ENCODE measurements at places on chromosomes 2 and 18.

DNA sequence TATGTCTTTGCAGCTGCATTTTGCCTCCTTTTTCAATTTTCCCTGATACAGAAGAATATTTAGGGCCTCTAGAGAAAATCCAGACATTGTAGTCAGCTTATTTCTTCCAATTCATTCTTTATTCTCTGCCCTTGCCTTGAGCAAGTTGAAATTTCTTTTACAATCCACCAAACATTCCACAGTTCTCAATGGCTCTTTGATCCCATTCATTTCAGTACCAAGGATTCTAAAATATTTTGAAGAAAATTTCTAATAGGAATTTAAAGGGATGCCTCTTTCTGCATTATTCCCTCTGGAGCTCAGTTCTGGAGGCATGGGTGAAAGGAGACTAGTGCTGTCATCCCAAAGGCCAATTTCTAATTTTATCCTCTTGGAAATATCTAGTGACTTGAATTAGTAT, 61.2 kb downstream of the COL5A2 start:
- no peak for DNase-seq

- no peak for DNase-seq
These were observed 31.3 kb downstream of the CIB4 start for GRCh38 chr2:26609839-26610277.

DNA sequence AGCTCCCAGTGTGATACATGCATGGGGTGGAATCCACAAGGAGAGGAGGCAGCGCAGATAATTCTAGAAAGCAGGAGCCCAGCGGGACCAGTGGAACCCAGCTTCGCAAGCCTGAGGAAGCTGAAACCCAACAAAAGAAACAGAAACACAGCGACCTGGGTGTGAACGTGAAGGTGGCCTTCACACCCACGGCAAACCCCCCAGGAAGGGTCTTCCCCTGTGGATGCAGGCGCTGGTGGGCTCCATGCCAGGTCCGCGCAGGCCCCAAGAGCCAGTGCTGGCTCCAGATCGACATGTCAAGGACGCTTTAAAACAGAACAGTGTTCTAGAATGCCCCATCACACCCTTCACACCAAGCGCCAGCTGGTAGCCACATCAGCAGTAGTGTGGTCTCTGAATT, 22.1 kb downstream of the KIF1A start:
- no peak for DNase-seq

DNA sequence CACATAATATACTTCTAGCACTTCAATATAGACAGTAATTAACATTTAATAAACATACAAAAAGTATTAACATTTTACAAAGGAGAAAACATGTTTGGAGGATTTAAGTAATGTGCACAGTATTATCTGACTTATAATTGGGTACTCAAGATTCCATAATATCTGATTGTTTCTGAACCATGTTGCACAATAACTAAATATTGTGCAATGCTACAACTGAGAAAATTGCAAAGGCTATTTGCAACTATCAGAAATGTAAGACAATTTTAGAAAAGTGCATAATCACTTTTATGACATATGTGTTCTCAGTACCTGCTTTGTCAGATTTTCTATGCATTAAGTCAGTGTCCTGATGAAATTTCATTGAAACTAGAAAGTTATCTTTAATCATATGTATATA, 934.6 kb downstream of the SOCS6 start:
- DNase-seq = no peak

GRCh38 chr2:89845532-89845931, 1154.1 kb downstream of the RPIA start:
- DNase-seq = no peak

DNA sequence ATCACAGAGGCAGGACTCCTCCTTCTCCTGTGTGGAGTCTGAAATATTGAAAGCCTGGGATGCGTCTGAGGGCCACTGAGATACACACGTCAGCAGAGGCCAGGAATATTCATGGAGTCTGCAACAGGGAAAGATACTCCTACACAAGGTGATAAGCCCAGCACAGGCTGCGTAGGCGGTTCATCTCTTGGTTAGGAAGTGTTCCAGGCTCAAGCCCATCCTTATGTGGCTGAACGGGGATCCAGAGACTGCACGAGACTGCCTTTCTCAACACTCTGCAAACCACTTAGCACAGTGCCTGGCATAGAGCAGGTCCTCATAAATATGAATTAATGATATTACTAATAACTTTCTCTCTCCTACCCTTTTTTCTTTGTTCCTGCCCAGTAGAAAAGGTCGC, 29.2 kb upstream of the AGPS start:
- no peak for DNase-seq

DNA sequence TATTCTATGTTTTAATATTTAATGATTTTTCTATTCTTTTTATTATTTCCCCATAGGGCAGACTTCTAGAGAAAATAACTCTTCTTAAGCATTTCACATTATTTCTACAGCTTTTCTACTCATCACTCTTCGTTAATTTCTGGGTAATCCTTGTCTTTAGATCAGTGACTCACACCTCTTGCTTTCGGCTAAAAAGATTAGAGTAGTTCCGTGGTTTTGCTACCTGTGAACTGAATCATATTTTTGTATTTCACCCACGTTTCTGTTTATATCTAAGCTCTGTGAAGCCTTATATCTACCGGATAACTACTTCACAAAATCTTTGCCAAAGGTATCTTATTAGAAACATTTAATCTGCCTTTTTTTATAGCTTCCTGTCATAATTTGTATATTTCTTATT, 685.5 kb upstream of the FSHR start:
- DNase-seq = no peak

- no peak for DNase-seq
These were observed 87.9 kb upstream of the GCFC2 start for GRCh38 chr2:75798569-75798968.

- DNase-seq = peak; percentile 59
These were observed 559 bp downstream of the MYL12A start for GRCh38 chr18:3248062-3248657.

- DNase-seq = no peak
These were observed 369.9 kb downstream of the CLIP4 start for GRCh38 chr2:29485117-29485516.

DNA sequence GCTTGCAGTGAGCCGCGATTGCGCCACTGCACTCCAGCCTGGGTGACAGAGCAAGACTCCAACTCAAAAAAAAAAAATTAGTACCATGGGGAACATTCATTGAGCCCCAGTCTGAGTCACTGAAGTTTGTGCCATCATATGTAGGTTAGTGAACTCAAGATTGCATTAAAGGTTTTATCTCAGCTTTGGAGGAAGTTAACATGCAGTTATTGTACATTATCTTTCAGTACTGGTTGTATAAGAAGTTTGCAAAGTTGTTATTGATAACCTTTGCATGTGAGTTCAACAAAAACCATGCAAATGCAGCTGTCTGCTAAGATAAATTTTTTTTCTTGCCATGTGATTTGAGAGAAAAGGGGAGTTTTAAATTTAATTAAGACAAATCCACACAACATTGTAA, 95.7 kb downstream of the MEIS1 start:
- DNase-seq = no peak

DNA sequence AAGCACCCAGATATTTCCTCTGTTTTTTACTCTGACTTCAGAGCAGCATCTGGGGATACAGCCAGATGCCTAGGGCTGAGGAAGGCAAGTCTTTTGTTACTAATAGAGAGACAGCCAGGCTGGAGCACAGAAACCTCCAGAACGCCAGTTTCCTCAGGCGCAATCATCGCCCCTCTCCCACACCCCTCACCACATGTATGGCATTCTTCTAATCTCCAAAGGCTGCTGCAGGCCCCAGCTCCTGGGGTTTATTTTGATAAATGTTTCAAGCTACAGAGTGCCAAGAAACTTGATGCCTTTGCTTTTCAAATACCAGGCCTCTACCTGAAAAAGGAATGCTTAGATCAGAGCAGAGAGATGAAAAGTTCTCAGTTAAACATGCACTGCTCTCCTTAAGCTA, 283.6 kb downstream of the RBM43 start:
- DNase-seq = no peak

- no peak for DNase-seq
These were observed 30.3 kb downstream of the TEX44 start for GRCh38 chr2:231622963-231623362.

GRCh38 chr2:114542695-114543094, 100.3 kb downstream of the DPP10 start:
- DNase-seq = no peak

DNA sequence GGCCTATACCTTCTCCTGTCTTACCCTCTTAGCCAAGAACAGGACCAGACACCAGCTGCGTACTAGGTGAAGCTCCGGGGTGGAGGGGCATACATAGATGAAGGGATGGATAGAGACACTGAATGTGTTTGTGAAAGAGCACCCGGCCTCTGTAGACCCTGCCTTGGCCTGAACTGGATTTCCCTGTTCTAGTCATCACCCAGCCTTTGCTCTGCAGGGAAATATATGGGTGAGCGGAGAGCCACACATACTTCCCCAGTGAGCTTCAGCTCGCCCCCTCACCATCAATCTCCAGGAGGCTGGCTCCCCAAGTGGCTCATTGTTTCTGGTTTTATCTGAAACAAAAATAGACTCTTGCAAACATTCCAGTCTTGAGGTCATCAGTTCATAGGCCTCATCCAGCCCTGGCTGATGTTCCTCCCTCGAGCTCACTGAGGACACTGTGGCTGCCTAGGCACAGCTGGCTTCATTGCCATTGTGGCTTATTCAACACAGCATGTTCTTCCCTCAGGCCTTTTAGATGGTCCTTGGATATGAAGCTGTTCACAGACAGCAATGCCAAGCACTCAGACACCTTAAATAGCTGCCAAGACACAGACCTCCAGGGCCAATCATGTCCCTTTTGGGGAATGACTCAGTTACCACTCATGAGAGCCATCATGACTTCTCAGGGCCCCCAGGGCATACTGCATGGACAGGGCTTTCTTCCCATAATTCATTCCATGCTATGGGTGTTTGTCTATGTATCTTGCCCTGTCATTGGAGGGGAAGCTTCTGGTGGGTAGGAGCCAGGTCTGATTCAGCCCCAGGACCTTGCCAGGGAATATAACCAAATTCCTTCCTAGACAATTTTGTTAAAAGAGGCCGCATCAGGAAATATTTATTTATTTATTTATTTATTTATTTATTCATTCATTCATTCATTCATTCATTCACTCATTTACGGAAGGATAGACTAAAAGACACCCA, 82.4 kb downstream of the TTC32 start:
- no peak for DNase-seq

- no peak for DNase-seq
These were observed 71.0 kb upstream of the MGAT4A start for GRCh38 chr2:98801921-98802321.

DNA sequence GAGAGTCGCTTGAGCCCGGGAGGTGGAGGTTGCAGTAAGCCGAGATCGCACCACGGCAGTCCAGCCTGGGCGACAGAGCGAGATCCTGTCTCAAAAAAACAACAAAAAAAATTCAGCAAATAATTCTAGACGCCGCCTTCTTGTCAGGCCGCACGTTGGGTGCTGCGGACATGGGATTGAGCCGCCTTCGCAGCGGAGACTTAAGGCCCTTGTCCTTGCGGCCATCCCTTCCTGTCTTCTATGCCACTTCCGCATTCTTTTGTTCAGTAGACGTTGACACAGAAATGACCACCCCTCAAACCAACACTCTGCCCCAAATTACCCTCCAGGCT, 15.8 kb downstream of the PTPN18 start:
- peak; percentile 82 for DNase-seq

DNA sequence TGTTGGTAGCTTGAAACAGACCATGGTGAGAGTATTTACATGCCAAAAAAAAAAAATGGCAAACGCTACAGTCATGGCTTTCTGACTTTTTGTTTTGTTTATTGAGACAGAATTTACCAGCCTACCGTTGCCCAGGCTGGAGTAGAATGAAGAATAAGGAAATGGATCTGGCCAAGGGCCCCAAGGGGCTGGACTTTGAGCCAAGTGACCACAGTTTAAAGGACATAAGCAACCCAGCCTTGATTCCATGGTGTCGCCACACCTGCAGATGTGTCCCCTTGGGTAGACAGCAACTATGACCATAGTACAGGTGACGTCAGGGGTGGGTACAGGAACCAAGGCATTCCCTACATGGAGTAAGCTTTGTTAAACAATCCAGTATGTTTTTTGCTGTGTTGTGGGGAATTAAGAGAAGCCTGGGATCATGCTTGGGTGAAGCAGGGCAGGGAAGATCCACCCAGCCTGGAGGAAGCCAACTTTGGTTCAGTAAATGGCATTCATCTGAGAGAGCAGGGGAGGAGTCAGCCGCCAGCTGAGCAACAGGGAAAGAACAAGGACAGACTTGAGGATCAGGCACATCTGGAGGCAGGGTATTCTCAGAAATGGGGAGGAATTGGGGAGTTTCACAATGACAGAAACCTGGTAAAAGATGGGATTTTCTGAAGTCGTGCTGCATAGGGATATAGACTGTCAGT, 110.3 kb upstream of the SH3BP4 start:
- no peak for DNase-seq

- DNase-seq = no peak
These were observed 42.7 kb downstream of the RRM2 start for GRCh38 chr2:10165282-10165681.

GRCh38 chr18:79344208-79344581, 51.5 kb upstream of the NFATC1 start:
- no peak for DNase-seq

- peak; percentile 79 for DNase-seq
These were observed 28.3 kb upstream of the NTSR2 start for GRCh38 chr2:11698009-11698922.

DNA sequence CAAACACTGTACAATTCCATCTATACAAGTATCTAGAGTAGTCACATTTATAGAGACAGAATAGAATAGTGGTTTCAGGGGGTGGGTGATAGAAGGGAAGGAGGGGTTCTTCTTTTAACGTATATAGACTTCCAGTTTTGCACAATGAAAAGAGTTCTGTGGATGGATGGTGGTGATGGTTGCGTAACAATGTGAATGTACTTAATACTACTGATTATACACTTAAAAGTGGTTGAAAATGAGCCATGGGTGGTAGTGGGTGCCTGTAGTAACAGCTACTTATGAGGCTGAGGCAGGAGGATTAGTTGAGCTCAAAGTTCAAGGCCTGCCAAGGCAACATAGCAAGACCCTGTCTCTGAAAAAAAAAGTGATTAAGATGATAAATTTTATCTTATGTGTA, 85.8 kb downstream of the SETBP1 start:
- DNase-seq = no peak

DNA sequence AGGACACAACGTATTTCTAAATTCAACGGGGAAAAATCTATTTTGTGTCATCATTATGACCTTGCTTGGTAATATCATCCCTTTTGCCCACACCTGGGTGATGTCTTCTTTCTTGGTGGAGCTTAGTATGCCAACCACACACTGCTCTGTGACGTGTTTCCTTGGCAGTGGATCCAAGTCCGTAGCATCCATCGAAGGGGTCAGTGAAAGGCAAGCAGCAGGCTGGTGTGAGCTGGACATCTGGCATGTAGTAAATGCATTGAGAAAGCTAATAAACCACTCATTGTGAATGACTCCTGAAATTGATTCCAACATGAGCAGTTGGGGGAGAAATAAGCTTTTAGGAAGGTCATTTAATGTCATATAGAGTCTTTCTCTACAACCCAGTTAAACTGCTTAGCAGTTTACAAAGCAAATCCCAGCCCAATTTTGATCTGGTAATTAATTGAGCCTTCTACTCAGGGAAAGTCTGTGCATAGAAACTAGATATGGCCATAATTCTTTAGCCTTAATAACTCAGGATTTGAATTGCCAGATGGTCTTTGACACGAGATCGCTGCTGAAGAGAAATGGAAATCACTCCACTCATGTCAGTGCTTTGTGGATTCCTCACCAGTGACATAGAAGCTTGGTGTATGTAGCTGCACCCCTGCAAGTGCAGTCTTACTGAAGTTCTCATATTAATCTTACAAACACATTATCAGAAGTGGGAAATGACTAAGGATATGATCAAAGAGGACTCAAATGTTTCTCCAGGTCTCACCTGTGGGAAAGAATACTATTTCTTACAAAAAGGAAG, 494.8 kb downstream of the CMPK2 start:
- DNase-seq = no peak

- no peak for DNase-seq
These were observed 113.2 kb downstream of the PIGN start for GRCh38 chr18:62073461-62074281.
